ENCODE measurements at places on chromosomes 5 and 9. TPM values are rescaled to one million over a fixed set of nuclear protein-coding genes. Genes with fewer than 3 reads are reported as not detected.

DNA sequence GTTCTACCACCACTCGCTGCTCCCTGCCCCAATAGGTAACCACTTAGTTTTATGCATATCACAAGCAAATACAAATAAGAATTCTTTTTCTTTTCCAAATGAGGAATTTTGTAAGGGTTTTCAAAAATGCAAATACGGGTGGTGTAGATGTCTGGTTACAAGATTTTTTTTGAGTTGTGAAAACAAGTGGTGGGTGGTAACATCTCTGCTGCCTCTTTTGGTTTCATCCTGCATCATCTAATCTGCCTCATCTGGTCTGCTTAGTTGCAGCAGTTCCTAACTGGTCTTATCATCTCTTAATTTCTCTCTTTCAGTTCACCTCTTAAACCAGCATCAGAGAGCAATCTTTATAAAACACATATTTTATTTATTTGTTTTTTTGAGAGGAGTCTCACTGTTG lies 5.3 kb downstream of the NFX1 start:
- no peak for DNase-seq

DNA sequence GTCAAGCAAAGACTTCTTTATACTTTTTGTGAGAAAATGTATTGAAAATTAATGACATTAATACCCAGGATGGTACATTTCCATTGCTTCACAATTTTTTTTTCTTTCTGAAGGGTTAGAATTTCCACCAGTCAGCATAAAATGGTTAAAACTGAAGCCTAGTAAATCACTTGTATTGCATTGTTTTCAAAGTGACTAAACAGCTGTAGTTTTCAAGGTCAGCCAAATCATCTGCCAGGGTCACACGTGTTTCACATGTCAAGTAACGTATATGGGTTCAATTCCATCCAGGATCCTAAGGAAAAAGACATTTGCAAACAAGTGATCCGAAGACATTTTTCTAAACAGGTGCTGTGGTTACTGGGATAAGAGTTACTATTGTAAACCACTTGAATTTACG lies 574.2 kb downstream of the RAB3C start:
- DNase-seq, result no peak

GRCh38 chr9:113963017-113963620 lies 87.0 kb downstream of the ZNF618 start:
- DNase-seq, result no peak

The KCNV2 gene
- 0.15 TPM for polyA plus RNA-seq

The C9orf50 gene
- not detected for polyA plus RNA-seq

Data from muscle of arm (tissue), 14 donors.